Ovary (tissue), 10 donors: ENCODE measurements at places on chromosomes 1 and 21. TPM values are rescaled to one million over a fixed set of nuclear protein-coding genes. Genes with fewer than 3 reads are reported as not detected.

Gene SLFNL1
- 0.62 TPM for total RNA-seq

Gene PEX10
- total RNA-seq: 23.9 TPM

Gene DAB1
- 5.5 TPM for total RNA-seq

DNA sequence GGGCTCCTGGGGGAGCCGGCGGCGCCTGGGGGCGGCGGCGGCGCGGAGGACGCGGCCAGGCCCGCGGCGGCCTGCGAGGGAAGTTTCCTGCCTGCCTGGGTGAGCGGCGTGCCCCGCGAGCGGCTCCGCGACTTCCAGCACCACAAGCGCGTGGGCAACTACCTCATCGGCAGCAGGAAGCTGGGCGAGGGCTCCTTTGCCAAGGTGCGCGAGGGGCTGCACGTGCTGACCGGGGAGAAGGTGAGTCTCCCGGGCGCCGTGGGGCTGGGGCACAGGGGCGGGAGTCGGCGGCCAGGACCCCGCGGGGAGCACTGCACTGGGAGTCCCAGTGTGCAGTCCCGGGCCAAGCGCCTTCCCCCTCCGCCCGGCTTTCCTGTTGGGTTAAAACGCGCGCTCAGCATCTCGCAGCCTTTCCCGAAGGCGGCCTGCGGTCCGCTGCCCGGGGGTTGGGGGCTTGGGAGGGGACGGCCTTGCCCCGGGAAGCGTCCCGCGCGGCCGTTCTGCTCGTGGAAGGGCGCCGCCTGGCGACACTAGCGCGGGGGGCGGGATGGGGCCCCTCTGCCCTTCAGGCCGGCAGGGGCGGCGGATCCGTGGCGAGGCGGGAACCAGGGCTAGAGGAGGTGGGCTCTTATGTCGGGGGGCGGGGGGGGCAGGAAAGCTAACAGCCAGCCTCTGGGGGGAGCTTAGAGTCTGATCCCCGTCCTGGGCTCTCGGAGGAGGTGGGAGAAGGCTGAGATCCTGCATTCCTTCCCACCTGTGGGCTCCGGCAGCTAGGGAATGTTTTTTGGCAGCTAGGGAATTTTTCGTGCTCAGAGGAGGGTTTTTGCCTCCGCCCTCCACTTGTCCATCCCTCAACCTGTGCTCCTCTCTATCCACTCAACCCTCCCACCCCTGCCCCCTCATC is 1.1 kb downstream of the HUNK start:
- DNase-seq: peak; percentile 19
- H3K36me3 ChIP-seq: no peaks in the 10 kb centered on the region
- no peaks in the 10 kb centered on the region for H3K27me3 ChIP-seq

- H3K4me1 ChIP-seq: no peaks in the 10 kb centered on the region
- H3K36me3 ChIP-seq: no peaks in the 10 kb centered on the region
- no peak for DNase-seq
- no peaks in the 10 kb centered on the region for H3K27me3 ChIP-seq
Observed at GRCh38 chr1:212638492-212639151, 30.1 kb downstream of the ATF3 start.

- no peak overlapping the region for H3K4me3 ChIP-seq
- H3K36me3 ChIP-seq: no peaks in the 10 kb centered on the region
- peaks cover 2% of the 10 kb centered on the region for H3K4me1 ChIP-seq
Observed at GRCh38 chr1:223847781-223848345, 2.1 kb upstream of the TP53BP2 start.

GRCh38 chr1:63103682-63104081 is 218.7 kb upstream of the FOXD3 start:
- H3K36me3 ChIP-seq: no peaks in the 10 kb centered on the region
- H3K27ac ChIP-seq: no peak overlapping the region
- H3K27me3 ChIP-seq: no peaks in the 10 kb centered on the region
- DNase-seq: no peak
- H3K4me3 ChIP-seq: no peak overlapping the region

- no peak overlapping the region for H3K27ac ChIP-seq
- H3K4me3 ChIP-seq: no peak overlapping the region
- no peaks in the 10 kb centered on the region for H3K4me1 ChIP-seq
- no peak for DNase-seq
- H3K36me3 ChIP-seq: no peaks in the 10 kb centered on the region
Observed at GRCh38 chr1:156221986-156222692, 9.3 kb downstream of the PMF1 start.
